ENCODE measurements at places on chromosomes 7 and 10.
A peak's percentile ranks its signal among the peaks of the same experiment; 100 is the strongest.

DNA sequence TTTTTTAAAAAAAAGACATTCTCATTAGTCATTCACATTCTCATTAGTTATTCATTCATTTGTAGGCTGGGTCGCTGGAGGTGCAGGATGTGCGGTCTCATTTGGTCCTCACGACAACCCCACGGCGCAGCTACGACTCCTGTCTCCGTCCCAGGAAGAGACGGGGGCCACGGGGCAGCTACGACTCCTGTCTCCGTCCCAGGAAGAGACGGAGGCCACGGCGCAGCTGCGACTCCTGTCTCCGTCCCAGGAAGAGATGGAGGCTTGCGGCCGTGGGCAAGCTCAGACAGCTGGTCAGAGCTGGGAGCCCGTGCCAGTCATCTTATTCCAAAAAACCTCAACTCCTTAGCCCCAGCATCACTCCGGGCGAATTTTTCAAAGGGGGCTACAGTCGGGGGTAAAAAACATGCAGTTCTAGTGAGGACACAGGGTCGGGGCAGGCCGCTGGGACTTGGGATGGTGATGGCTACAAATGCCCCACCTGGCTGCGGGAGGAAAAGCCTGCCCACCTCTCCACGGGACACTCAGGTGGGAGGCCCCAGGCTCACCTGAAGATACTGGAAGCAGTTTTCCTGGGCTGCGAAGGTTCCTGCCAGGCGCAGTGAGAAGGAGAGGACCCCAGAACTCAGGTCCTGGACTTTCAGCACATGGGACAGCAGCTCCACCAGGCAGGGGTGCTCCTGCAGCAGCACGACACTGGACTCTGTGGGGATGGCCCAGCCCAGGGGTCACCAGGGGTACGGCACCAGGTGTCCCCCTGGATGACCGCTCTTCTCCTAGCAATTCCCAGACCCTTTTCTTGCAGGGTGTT lies 8.3 kb downstream of the BRAT1 start:
- DNase-seq: peak; percentile 50

DNA sequence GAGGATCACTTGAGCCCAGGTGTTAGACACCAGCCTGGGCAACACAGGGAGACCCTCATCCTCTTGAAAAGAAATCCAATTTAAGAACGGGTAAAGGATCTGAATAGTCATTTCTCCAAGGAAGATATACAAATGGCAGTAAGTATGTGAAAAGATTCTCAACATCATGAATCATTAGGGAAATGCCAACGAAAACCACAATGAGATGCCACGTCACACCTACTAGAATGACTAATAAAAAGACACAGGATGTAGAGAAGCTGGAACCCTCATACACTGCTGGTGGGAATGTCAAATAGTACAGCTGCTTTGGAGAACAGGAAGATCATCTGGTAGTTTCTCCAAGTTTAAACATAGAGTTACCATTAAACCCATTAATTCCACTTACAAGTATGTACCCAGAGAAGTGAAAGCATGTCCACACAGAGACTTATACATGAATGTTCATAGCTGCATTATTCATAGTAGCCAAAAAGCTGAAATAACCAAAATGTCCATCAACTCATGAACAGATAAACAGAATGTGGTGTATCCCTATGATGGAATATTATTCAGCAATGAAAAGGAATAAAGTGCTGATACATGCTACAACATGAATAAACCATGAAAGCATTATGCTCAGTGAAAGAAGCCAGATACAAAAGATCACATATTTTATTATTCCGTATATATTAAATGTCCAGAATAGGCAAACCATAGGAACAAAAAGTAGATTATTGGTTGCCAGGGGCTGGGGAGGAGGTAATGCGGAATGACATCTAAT lies 13.1 kb upstream of the ZMIZ2 start:
- DNase-seq: no peak

DNA sequence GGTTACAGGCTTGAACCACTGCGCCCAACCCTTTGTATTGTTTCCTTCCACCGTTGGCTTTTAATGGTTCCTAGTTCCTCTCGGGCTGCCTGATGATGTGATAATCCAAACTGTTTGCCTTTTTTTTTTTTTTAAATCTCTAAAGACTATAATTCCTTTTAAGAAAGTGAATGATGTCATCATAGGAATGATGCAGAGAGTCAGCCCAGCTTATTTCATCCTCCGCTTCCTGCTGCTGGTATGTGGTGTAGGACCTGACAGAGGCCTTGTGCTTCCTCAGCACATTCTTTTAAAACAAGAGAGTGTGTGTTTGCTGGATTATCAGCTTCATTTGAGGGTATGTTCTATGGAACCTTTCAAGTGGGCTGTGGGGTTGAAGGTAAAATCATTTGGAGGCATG lies 241.4 kb downstream of the LRMDA start:
- no peak for DNase-seq

- no peak for DNase-seq
Measured at GRCh38 chr10:112721080-112721698, 228.9 kb upstream of the TCF7L2 start.
